ENCODE measurements at places on chromosomes 3 and 15.

DNA sequence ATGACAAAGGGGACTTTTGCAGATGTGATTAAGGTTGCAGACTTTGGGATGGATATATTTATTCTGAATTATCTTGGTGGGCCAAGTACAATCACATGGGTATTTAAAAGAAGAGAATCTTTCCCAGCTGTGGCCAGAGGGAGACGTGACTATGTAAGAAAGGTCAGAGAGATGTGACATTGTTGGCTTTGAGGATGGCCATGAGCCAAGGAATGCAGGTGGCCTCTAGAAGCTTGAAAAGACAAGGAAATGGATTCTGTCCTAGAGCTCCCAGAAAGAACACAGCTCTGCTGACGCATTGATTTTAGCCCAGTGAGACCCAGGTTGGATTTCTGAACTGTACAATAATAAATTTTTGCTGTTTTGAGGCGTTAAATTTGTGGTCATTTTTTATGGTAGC, 616.0 kb upstream of the TBL1XR1 start:
- no peak for DNase-seq

DNA sequence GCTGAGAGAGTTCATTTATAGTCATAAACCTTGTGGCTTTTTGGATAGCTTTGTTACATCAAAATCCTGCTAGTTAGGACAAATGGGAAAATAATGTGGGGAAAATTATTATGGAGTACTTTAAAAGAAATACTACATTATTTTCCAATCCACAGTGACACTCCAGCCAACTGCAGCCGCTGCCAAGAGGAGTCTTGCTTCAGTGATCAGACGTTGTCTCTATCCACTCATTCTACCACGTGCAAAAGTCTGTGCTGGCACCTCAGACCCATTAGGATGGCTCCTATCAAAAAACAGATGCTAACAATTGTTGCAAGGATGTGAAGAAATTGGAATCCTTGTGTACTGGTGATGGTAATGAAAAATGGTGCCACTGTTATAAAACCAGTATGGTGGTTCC, 128.6 kb upstream of the IQSEC1 start:
- no peak for DNase-seq

GRCh38 chr15:36449662-36450145, 129.7 kb upstream of the CDIN1 start:
- no peak for DNase-seq

GRCh38 chr3:61901986-61902385, 340.6 kb downstream of the PTPRG start:
- DNase-seq, result no peak

GRCh38 chr3:30308131-30308530, 298.3 kb upstream of the TGFBR2 start:
- DNase-seq, result no peak

DNA sequence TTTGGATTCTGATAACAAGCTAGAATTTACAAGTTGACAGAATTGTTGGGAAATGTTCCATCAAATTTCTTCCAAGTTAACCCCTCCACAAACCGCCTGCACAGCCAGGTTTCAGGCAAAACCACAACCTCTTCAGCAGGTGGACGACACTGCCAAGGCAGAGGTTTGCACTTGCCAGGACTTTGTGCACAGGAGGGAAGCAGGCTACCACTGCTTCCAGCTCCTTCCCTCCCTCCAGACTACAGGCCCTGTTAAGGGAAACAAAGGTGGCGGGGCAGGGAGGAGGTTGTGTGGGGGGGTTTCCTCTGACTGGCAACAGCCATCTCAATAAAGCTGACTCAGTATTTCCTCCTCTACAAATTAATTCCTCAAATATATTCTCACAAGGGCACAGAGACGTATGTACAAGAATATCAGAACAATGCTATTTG, 42.2 kb downstream of the TBC1D2B start:
- DNase-seq, result peak; percentile 51

- DNase-seq, result no peak
These were observed 6.4 kb upstream of the SLC51B start for GRCh38 chr15:65038836-65039235.

DNA sequence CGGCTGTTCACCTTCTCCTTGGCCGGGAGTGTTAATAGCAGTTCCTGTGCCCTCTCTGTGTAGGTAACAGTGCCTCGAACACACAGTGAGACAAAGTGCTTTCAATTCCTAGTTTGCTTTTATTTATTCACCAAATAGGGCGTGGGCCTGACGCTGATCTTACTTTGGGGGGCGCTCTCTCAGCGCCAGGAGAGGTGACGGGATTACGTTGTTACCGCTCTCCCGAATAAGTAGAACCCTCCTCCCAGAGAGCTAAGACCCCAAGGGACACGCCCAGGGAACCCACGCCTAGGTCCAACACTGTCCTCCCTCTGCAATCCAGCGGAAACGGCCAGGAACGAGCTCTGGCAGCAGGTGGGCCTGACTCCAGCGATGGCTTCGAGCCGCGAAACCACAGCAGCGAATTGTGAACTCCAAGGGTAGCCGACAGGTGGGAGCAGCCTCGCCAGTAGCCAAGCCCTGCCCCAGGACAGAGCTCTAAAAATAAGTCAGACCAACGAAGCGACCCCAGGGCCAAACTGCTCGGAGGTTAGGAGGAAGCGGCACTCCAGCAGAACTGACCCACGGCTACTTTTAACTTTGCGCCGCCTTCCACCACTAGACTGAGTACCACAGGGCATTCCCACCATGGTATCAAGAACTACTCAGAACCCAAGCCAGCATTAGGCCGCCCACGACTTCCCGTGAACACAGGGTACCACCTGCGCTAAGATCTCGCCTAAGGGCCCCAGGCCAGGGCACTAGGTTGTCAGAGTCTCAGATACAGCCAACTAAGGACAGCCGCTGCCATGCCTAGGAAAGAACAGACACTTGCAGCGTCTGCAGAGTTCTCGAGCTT, 1.6 kb upstream of the SIN3A start:
- peak; percentile 81 for DNase-seq

- DNase-seq, result no peak
These were observed 162.5 kb downstream of the TPRG1 start for GRCh38 chr3:189334064-189334920.

DNA sequence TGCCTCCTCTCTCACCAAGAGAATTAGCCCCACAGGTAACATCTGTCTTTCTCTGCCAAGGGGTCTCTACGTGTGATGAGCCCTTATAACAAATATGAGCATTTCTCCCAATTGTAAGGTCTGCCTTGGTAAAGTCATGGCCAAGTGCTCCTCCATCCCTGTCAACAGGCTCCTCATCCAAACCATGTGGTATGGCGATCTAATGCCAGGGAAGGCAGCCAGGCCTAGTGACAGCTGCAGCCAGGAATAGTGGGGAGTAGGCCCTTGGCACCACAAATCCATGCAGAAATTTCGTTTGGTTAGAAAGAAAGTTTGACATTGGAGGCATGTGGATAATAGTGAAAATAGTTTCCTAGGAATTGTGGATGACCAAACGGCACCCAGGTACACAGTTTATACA, 4.7 kb upstream of the LRTM1 start:
- no peak for DNase-seq

DNA sequence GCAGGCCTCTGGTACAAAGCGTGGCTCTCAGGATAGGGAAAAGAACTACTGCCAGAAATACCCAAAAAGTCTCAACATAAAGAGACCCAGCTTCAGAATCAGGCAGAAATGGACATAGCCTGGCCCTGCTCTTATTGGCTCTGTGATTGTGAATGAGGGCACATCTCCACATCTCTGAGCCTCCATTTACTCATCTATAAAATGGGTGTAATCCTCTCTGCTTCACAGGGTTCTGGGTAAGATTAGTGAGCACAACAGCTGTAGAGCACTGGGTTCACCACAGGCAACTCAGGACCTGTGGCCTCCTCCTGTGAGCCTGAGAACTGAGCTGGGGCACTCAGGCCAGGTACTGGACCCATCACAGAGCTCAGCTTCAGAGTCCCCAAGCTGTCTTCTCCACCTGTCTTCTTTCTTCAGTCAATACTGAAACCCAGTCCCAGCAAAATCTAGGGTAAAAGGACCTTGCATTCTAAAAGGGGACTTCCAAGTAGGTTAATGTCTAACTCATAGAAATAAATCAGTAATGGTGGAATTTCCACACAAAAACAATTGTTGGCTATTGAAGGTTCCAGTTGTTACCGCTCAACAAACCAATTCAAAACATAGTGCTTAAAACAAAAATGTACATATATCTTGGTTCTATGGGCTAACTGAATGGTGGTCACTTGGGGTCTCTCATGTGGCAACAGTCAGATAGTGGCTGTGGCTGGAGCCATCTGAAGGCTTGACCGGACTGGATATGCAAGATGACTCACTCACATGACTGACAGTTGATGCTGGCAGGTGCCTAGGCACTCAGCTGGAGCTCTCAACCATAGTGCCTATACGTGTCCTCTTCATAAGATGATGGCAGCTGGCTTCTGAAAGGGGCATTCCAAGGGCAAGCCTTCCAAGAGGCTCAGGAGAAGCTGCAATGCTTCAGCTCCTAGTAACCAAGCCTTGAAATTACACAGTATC, 47.3 kb downstream of the TRIM42 start:
- no peak for DNase-seq

DNA sequence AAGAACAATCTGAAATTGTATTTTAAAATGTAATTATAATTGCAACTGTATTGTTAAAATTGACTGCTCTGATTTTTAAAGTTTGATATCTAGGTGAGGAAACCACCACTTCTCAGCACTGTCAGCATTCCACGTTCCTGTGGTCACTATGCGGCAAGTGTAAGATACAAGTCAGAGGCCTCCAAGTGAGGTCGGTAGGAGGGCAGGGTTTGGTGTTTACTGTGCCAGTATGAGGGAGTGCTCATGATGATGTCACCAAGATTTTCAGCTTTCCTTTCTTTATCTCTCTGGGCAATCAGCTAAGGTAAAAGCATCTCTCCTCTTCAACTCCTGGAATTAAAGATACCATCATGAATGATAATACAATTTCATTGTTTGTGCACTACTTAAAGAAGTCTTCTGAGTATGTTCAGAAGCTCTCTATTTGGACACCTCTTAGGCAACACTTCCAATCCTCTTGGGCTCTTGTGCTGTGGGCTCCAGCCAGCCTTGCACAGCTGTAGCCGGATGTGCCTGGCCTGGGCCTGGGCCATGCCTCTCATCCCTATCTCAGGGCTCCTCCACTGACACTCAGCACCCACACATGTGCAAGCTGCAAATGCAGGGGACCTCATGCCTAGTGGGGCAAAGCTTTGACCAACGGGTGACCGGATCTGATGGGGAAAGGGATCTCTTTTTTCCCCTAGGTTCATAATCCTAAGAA, 42.9 kb downstream of the CCR3 start:
- peak; percentile 63 for DNase-seq

DNA sequence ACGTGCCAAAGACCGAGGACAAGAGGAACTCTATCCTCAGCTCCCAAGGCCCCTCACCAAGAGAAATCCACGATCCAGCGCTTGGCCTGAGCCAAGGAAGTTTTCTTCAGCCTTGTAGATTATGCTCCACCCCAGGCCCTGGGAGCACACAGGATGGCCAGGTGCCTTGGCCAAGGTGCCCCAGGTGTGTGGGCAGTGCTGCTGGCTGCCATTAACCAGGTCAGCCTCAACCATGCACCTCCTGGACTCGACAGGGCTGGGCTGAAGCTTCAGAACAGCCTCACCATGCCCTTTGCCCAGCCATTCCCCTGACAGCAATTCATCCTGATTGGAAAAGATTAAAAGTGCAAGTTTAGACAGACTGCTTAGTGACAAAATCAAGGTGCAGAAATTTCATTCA, 10.9 kb upstream of the MESP1 start:
- no peak for DNase-seq

DNA sequence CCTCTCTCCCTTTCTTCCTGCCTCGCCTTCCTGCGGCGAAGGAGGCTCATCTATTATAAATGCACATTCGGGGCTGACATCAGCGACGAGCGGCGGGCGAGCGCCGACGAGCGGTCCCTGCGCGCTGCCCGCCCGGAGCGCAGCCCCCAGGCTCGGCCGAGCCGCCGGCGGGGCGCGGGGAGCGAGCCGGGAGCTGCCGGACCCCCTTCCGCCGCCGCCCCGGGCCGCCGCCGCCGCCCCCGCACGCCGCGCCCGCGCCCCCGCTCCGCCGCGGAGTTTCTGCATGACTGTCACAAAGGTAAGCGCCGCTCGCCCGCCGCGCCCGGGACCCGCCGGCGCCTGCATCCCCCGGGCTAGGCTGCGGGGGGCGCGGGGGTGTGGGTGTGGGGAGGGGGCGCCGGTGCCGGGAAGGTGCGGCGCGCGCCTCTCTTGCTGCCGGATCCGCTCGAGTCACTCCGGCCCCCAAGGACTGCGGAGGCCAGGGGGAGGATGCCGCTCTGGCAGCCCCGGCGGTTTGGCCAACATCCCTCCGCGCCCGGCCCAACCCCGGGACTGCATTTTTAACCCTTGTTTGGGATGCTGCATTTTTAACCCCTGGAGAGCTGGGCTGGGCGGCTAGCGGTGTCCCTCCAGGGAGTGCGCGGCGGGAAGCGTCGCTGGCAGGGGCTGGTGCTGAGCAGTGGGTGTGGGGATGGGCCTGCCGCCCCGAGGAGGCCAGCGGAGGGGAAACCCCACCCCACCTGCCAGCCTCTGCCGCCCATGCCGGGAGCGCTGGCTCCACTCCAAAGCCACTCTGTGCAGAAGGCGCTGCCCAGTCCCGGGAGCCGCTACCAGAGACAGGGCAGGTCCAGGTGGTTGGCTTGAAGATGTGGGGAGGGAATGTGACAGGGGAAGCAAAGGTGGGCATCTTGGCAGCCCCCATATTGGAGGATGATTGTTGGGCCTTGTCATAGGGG, at the start of gene CORO2B:
CORO2B (plus strand) TSS at position 14 of the 956 bp plus-strand sequence; CDS start at position 284, 270 bp downstream.
- DNase-seq, result peak; percentile 16

DNA sequence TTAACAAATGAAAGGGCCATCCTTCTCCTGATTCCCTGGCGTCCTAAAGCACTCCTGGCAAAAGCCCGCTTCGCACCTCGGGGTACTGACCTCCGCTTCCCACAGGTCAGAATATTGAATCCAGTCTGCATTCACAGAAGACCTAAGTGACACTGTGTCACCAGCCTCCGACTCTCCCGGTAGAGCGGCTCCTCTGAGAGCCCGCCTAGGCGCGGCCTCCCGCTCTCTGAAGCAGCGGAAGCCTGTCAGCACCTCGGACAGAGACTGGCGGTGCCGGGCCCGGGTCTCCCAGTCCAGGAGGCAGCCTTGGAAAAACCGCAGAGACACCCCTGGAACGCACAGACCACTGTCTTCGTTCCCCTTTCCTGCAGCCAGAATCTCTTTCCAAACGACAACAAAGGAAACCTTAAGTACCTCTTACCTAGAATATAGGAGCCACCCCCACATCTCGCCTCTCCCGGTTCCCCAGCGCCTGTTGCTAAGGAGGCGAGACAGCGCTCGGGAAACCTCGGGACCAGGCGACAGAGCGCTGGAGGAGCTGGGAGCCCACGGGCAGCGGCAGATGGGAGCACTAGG, 1.2 kb downstream of the GABRB3 start:
- DNase-seq, result no peak

DNA sequence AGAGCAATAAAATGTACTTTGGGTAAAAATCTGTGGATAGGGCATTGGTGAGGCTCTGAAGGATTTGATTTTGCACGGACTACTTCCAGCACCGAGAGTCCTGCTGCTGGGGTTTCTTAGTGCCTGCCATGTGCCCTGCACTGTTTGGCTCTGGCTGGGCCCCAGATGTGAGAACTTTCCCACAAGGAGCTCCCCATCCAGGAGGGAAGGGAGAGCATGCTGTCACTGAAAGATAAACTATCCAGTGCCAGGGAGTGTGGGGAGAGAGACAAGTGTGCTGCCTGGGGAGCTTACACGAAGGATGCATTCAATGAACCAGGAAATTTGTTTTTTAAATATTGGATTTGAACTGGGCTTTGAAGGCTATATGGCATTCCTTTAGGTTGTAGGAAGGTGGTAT, 30.2 kb downstream of the LPP start:
- no peak for DNase-seq
